ENCODE measurements at places on chromosomes 2 and 18.

DNA sequence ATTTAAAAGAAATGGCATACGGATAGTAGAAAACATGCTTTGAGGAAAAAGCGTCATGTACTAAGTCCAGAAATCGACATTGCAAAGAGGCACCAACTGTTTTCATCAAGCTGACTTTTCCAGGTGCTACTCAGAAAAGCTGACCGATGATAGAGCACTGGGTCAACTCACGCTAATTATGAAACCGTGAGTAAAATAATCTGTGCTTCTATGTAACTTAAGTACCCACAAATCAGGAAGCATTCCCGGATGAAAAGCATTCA lies 353 bp upstream of the NUP35 start:
- no peak for DNase-seq

DNA sequence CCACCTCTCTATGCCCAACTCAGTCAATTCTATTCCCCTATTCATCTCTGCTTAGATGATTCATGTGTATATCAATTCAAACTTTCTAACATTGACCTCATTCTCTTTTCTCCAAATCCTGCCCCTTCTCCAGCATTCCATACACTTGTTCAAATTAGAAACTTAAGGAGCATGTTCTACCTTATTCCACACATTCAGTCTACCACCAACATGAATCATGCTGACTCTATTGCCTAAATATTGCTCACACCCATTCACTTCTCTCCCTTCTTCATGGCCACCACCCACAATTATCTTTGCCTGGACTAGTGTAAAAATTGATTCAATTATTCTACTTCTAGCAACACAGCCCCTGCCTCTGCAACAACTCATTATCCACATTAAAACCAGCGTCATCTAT lies 147.5 kb downstream of the VWC2L start:
- no peak for DNase-seq

DNA sequence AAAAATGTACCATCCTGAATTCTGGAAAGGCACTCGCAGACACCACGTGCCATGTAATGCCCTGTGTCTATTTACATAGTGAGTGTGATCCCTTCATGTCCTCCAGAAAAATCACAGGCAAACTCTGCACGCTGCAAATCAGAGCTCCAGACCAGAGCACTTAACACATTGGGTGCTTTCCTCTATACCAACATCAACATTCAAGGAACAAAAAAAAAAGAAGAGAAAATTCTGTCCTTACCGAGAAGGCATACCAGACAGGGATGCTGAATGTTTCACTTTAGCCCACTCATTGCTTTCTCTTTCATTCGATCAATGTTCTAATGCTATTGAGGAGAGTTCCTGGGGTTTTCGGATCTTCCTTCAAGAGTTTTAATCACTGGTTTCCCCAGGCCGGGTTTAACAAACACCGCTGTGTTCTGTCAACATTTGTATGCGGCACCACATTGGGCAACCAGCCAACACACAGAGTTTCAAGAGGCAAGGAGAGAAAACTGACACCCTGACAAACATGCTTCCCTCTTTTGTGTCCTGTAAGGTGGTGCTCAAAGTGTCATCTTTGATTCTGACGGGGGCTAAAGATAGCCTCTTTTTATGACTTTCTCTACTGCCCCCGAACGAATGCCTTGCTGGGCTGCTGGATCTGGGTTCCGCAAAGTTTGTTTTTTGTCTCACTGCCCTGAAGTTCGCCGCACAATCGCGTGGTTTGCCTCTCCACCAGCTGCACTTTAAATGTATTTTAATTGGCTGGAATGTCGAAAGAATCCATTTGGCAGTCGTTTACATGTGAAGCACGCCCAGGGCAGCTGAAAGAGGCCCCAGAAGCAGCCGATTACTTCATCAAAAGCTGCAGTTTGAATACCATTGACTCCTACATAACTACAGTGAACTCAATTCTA lies 106.4 kb upstream of the NCKAP5 start:
- DNase-seq: peak; percentile 75

GRCh38 chr2:174003720-174004695 lies 38.8 kb upstream of the SP3 start:
- DNase-seq: no peak

Measured in NCI-H69 (cell line).